ENCODE measurements at places on chromosomes 3 and 15.

- no peak for DNase-seq
Observed at GRCh38 chr3:134239538-134239937, 11.1 kb downstream of the RYK start.

- no peak for DNase-seq
Observed at GRCh38 chr3:18010001-18010400, 267.6 kb upstream of the TBC1D5 start.

DNA sequence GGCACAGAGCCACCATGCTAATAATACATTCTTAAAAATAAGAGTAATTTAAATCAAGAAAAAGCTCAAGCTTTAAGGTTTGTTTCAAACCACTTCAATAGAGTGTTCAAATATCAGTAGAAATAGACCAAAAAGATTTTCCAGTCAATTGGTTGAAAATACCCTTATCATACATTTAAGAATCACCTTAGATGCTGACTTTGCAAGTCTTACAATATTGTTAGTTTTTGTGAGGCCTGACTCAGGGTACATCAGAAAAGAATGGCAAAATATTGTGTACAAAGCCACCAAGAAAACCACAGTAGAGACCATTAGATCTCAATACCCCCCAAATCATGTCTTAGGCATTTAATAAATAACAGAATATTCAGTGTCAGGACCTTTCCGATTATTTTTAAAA is 19.8 kb upstream of the NRG4 start:
- no peak for DNase-seq

- no peak for DNase-seq
Observed at GRCh38 chr3:23106666-23107065, 96.5 kb upstream of the UBE2E2 start.

- DNase-seq, result no peak
Observed at GRCh38 chr3:183493296-183494045, 62.0 kb downstream of the KLHL6 start.

DNA sequence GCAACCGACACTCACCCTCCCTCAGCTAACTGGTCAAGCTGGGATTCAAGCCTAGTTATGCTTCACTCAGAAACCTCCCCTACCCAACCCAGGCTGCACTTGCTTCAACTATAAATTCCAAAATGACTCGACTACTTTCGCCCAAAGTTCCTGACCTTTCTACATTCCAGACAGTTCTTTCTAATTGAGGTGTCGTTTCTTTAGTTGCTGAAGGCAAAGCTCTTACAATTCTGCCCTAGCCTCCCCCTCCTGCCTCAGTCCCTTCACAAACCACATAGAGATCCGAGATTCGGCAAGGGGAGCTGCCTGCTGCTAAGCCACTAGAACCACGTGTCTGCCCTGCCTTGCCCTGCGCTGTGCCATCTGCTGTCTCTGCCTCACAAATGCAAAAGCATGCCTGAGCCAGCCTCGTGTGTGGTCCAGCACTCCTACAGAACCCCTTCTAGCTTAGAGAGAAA is 74.7 kb upstream of the SH3GL3 start:
- no peak for DNase-seq

GRCh38 chr15:86063356-86064095 is 16.1 kb upstream of the AGBL1 start:
- no peak for DNase-seq

GRCh38 chr15:74318376-74319137 is 48.9 kb downstream of the CYP11A1 start:
- no peak for DNase-seq

Measured in neural crest cell (in vitro differentiated cells).